ENCODE measurements at places on chromosomes 7 and 10.

GRCh38 chr10:113420733-113421675 lies 131.8 kb upstream of the HABP2 start:
- DNase-seq: no peak

DNA sequence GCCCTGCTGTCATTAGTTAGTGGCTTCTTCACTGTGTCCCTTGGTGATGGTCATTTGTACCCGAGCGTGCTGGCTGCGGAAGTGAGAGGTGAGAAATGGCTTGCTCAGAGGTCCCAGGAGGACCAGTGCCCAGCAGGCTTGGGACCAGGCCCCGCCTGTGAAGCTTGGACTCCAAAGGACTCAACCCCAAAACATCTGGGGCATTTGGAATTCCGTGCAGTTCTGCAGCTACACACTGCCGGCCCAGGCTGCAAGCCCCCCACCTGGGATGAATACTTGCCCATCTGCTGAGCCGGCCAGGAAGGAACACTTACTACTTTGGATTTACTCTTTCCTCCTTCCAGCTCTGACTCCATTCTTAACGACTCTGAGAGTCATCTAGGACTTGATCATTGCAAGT lies 18.0 kb downstream of the ECHDC3 start:
- DNase-seq: no peak

GRCh38 chr7:12803542-12803941 lies 116.1 kb downstream of the ARL4A start:
- no peak for DNase-seq

DNA sequence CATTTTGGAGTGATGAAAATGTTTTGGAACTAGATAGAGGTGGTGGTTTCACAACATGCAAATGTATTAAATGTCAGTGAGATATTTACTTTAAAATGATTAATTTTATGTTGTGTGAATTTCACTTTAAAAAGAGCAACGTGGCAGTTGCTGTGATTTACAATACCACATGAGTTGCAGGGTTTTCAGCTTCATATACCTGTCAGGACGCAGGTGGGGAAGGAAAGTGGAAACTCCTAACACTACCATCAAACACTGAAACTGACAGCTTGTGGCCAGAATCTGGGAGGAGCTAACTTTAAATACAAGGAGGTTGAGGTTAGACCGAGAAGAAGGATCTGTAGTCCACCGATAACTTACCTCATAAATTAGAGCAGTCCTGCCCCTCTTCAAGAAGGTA lies 168.9 kb upstream of the TMEM72 start:
- DNase-seq: no peak

DNA sequence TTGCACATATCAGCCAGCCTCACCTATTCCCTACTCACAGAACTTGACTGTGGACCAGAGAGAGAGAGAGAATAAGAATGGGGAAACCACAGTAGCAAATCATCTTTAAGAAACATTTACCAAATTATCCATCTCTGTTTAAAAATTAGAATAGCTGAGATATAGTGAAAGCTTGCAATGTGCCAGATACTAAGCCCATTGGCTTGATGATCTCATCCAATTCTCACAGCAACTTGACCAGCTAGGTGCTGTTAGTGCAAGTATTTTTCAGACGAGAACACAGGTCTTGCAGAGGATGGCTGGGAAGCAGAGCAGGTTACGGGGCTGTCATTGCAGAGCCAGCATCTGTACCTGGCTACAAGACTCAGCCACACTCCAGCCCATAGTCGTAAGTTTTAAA lies 50.9 kb downstream of the KLF6 start:
- no peak for DNase-seq

DNA sequence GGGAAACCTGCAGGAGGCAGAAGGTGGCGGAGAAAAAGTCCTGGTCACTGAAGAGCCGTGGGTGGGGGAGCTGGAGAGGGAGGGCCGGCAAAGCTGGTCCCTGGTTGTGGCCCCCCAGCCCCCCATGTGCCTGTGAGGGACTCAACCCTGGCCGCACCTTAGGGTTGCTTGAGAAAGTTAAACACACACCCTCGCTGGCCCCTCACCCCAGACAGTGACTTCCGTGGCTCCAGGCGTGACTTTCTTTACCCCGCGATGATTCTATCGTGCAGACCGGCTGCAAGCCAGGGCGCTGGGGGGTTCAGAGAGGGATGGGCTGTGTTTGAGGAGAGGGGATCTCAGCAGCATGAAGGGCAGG lies 447.6 kb upstream of the FOXK1 start:
- DNase-seq: no peak

GRCh38 chr10:117536866-117537435 lies 5.6 kb upstream of the EMX2 start:
- DNase-seq: no peak

- DNase-seq: no peak
Measured at GRCh38 chr7:119688831-119689230, 584.1 kb upstream of the KCND2 start.

DNA sequence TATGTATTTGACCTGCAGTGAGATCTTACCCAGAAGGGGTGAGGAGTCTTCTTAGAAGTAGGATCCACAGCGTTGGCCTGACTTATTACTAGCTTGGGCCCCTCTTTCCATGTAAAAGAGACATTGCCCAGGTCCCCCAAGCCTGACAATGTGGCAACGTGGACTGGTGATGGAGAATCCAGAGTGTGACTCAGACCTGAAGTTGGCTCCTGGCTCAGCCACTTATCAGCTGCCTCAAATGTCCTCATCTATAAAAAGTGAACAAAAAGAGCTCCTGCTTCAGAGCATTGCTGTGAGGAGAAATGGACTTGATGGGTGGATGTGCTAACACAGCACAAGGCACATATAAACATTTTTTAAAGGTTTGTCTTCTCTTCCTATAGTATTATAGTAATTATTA lies 35.4 kb upstream of the TECTB start:
- no peak for DNase-seq

DNA sequence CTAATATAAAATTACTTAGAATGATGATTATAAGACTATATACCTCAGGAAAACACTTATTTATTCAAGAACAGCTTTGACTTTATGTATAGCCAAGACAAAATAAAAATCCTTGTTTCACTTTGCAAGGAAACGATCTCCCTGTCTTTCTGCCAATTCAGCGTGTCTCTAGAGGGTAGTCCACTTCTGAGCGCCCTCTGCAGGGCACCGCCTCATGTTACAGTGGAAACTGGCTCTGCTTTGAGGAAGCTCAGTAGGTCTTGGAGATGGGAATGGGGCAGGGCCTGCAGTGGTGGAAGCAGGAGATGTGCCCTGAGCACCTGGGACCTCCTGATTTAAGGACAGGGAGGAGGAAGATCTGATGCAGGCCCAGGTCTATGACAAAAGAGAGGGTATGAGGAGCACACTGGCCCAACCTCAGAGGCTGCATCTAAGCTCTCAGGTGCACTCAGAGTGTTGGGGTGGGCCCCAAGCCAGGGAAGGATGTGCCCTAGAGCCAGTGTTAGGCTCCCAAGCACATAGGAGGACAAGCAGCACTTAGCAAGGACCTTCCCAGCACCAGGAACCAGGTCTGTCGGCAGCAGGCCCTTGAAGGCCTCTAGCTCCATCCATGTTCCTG lies 481.0 kb downstream of the TNS3 start:
- no peak for DNase-seq

DNA sequence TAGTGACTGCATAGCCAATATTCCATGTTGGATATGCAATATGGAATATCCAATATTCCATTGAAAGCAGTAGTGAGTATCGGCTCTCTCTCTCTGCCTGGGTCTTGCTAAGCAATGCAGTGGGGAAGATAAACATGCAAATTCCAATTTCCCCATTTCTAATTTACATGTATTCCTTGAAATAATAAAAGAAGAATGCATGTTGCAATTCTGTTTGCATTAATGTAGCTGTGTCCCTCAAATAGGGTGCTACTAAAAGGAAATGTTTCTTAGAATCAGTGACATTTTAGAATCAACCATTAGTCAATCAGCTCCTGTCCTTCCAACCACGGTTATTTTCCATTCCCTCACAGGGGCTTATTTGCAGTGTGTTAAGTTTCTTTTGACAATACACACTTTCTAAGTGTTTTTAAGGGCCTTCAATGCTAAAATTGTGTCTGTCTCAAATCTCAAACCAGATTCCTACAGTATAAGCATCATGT lies 46.7 kb downstream of the AFAP1L2 start:
- DNase-seq: no peak

DNA sequence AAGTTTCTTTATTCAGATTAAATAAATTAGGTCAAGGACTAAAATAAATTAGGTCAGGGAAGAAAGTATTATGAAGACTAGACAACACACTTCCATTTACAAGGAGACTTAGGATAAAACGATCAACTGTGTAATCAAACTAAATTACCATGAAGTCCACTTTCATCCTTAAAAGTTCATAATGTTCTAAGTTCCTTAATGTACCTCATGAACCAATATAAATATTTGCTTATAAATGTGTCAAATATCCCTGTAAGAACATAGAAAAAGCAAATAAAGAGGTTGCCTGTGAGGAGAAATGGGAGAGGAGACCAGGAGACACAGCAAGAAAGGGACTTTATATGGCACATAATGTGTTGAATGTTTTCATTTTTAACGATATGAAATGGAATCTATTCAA lies 345.6 kb downstream of the PARD3 start:
- no peak for DNase-seq

DNA sequence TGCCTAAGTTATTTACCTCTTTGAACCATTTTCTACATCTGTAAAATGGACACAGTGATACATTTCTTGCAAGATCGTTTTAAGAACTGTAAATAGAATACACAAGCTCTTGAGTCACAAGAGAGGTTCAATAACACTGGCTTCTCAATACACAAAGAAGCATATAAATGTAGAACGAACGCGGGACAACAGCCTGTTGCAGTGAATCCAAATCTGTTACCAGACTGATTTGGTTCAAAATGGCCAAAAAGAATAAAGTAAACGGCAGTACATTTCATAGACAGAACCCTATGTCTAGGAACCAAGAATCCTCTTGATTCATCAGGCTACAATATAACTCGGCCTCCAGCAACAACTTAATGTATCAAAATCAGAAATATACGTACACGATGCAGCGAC lies 701 bp downstream of the MTPAP start:
- no peak for DNase-seq

GRCh38 chr10:73647211-73647874 lies 6.1 kb upstream of the MYOZ1 start:
- no peak for DNase-seq

- DNase-seq: no peak
Measured at GRCh38 chr10:11318826-11319598, 292.4 kb downstream of the USP6NL start.

Data from naive thymus-derived CD8-positive, alpha-beta T cell (primary cell).